Stimulated activated CD8-positive, alpha-beta memory T cell treated with anti-CD3 and anti-CD28 coated beads, Interleukin-15, amount 100 ng/mL, for 1 hour (primary cell): ENCODE measurements at places on chromosomes 4 and X.

DNA sequence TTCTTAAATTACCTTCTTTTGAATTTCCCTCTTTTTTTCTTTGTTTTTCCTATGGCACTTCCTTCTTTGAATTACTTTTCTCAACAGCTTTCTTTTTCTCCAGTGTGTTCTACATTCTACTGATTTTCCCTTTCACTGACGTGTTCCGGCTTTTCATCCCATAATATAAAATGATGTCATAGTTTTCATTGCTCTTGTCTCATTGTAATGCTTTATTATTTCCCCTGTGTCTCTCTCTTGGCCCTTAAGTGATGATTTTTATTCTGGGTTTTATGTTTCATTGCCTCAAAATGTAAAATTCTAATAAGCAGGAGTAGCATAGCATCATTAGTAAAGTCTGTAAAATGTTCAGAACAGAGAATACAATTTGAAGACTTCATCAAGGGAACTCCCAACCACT is 299.3 kb downstream of the KCTD8 start:
- no peak for DNase-seq

- DNase-seq, result no peak
Observed at GRCh38 chr4:65139998-65140397, 530.3 kb downstream of the EPHA5 start.

- DNase-seq, result no peak
Observed at GRCh38 chrX:107775734-107776511, at the start of gene TSC22D3. TSS of gene TSC22D3 (minus strand) at chrX:107775787. CDS start at chrX:107775419, 368 bp downstream.

- DNase-seq, result no peak
Observed at GRCh38 chr4:79847411-79847810, 225.6 kb downstream of the ANTXR2 start.

- no peak for DNase-seq
Observed at GRCh38 chr4:120132935-120133334, 66.3 kb upstream of the MAD2L1 start.

GRCh38 chrX:56281789-56282188 is 49.6 kb downstream of the KLF8 start:
- DNase-seq, result no peak

DNA sequence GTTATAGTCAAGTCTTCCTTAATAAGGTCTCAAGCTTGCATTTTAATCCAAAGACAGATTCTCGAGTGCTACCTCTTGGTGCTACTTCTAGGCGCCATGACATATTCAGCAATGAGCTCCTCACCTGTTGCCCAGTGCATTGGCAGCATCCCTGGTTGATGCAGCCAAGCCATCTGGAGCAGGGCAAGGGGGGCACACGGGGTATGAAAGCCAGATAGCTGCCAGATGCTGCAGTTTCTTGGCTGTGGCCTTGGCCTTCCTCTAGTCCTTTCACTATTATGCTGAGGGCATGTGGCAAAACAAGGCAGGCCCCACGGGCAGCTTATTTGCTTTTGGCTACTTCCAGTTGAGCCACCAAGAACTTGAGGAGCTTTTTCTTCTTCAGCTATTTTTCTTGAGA is 168.6 kb upstream of the PGRMC2 start:
- DNase-seq, result no peak

- DNase-seq, result no peak
Observed at GRCh38 chr4:159075531-159075932, 27.3 kb upstream of the RAPGEF2 start.

- DNase-seq, result no peak
Observed at GRCh38 chrX:136214551-136214950, 36.6 kb downstream of the MAP7D3 start.

GRCh38 chr4:90503677-90504076 is 376.5 kb downstream of the CCSER1 start:
- DNase-seq, result no peak

DNA sequence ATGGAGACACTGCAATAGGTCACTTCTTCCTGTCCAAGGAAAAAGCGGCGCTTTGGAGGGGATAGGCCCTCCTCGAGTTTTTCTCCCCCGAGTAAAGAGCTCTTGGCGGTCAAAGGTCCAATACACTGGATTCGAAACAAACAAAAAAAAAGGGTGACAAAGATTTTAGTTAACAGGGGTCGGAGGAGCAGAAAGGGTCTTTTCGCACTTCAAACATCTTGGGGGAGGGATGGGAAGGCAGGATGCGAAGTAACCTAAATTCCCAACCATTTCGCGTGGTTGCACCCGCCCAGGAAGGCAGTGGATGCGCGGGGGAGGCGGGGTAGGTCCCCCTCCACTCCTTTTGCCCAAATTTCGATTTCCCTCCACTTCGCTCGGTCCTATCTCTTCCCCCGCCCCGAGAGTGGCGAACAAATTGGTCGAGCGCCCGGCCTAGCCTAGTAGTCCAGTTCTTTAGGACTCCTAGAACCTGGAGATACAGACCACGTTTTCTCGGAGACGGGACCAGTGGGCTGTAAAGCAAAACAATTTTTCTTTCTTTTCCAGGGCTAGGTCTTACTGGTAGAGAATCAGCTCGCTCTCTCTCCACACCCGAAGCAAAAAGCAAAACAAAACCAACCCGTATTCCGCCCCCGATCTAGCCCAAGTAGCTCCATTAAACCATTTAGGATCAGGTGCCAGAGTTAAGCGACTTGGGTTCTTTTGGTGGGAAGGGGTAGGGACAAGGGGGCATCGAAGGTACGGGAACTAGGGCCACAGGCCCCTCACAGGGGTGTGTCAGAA is 2.0 kb upstream of the STAG2 start:
- no peak for DNase-seq

DNA sequence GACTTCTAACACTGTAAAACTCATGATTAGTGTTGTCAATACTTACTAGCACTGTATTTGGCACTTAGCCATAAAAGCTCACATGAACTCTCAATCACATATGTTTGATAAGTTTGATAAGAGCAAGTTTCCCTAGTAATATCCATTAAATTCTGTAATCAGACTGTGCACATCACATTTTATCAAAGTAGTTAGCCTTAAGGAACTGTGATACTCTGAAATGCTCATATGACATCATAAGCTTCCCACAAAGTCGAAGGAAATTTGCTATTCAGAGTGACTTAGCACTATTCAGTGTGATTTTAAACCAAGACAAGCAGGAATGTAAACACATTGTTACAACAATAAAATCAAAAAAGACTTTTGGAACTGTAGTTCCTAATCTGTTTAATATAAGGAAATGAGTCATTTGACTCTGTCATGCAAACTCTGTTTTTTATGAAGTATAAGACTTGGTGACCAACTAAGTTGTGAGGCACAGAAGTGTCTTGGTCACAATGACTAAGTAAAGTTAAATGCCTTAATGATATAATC is 6.7 kb downstream of the SLC7A11 start:
- no peak for DNase-seq

- no peak for DNase-seq
Observed at GRCh38 chr4:72357908-72358307, 211.1 kb downstream of the ADAMTS3 start.

DNA sequence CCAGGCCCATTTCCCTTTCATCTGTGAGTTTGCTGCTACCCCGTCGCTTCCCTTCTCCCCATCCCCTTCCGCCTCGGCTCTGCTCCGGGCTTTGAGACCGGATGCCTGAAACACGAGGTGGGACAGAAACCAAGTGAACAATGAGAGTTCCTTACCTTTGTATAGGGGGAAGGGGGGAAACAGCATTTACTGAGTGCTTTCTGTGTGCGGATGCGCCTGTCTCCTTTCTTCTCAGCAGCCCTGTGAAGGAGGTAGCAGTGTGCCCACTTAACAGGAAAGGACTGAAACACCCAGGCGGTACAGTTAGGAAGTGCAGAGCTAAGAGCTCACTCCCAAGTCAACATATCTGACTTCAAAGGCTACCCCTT is 43.2 kb upstream of the TMSB15B start:
- no peak for DNase-seq

DNA sequence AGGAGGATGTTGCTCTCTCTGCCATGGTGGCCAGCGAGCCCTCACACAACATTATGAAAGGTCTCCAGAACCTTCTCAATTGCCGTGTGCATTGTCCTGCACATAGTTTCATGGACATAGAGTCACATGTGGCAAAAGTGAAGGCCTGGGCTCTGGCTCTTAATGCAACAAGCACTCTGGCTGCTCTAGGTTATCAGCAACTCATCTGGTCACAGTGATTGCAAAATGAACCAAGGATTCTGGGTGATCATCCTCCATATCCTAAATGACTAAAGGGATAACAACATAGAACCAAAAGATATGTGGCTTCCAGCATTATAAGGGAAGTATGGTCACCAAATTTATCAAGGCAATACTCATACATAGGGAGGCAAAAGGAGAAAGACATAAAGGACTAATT is 175.2 kb downstream of the MGST2 start:
- no peak for DNase-seq

DNA sequence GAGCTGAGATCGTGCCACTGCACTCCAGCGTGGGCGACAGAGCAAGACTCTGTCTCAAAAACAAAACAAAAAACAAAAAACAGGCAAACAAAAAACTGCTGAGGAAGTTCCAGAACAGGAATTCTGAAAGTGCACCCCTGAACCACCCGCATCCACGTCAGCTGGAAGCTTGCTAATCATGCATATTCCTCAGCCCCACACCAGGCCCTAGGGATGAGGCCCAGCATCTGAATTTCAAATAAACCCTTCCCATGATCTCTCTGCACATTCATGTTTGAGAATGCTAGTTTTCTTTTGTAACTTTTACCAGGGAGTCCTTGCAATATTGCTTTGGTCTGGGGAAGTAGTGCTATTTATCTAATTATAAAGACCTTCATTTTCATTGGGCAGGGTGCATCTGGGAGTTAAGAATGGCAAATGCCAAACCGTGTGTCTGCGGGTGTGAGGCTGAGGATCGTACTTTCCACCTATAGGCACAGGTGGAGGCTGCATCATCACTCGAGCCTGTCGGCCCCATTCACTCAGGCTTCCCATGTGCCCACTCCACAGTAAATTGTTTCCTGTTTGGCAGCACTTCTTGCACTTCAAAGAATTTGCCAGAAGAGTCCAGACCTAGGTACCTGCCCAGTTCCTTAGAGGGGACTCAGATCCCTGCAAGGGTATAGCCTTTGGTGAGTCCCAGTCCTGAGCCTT is 23.6 kb downstream of the CCKAR start:
- DNase-seq, result no peak

- DNase-seq, result no peak
Observed at GRCh38 chr4:19472666-19473065, 779.0 kb upstream of the SLIT2 start.

GRCh38 chrX:70500826-70501225 is 56.2 kb downstream of the DLG3 start:
- no peak for DNase-seq

GRCh38 chr4:30714408-30715031 is 5.6 kb upstream of the PCDH7 start:
- DNase-seq, result no peak

DNA sequence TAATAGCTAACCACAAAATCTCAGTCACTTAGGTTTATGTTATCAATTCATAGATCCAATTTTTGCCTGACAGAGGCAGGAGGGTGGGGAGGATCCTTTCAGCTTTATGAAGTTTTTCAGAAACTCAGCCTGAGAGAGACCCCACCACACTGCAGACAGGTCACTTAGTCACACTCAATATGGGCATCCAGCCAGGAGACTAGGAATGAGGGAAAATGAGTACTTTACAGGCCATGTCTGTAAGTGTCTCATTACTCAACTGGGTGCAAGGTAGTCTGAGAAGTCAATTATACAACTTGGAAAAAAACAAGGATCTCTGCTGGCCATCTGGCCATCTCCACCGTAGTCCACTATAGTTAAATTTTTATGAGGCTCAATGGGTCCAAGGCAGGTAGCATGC is 365.9 kb downstream of the INPP4B start:
- no peak for DNase-seq

GRCh38 chr4:108342325-108342970 is 173.7 kb upstream of the LEF1 start:
- no peak for DNase-seq

GRCh38 chrX:74853255-74853654 is 72.0 kb downstream of the NEXMIF start:
- DNase-seq, result no peak
